LNCaP clone FGC (cell line): ENCODE measurements at places on chromosomes 1 and 21.
A peak's percentile ranks its signal among the peaks of the same experiment; 100 is the strongest.

DNA sequence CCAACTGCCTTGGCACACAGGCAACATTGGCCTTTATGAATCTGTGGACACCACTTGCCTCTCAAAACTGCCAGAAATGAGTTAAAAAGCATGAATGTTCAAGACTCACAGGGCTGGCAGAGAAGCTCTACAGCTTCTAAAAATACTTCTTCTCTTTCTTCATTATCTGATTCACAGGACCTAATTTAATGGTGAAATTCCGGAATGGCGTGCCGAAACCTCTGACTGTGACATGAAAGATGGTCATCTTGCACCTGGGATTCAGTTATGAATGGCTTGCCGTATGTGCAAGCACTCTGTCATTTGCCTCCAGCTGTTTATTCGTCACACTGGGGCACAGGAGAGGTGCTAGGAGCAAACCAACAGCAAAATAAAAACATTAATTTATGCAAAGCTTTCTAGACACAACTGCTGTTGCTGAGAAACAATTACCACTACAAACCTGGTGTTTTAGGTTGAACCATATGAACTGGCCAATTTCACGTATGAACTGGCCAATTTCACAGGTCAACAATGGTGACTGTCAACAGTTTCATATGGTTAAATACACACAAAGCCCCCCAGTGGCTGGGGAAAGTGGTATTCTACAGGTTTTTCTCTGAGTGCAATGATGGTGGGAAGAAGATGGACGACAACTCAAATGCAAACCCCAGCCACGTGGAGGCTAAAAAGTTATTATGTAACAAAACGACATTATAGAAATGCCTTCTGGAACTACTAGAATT is 648.3 kb downstream of the KIF26B start:
- DNase-seq, result no peak

DNA sequence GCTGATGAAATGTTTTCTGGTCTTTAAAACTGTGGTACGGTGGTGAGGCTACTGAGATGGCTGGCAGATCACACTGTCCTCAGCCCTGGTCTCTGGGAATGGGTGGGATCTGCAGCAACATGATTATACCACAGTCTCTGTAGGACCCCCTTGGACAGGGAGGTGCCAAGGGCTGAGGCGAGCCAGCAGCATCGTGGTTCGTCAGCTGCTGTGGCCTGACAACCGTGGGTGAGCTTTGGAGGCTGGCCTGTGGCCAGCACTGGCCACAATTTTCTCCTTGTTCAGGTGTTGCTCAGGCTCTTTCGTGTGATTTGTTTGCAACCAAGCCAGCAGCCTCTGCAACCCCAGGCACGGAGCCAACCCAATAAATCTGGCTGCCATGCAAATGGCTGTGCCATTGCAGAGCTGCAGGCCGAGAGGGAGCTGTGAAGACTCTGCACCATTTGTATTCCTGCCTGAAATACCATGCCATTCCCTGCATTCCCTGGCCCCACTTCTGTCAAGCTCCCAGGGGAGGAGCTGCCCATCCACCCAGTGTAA is 70.9 kb downstream of the PCP4 start:
- DNase-seq, result peak; percentile 17

DNA sequence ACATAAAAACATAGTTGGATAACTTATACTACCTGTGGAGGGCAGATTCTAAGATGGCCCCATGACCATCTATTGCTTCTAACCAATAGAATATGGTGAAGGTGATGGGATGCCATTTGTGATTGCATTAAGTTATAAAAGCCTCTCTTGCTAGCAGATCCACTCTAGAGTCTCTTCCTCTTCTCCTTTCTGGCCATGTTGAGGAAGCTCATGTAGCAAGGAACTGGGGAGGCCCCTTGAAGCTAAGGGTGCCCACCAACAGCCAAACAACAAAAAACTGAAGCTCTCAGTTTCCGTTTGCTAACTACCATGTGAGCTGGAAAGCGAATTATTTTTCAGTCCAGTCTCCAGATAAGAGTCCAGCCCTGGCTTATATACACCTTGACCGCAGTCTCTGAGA is 16.0 kb upstream of the AGO1 start:
- DNase-seq, result no peak

DNA sequence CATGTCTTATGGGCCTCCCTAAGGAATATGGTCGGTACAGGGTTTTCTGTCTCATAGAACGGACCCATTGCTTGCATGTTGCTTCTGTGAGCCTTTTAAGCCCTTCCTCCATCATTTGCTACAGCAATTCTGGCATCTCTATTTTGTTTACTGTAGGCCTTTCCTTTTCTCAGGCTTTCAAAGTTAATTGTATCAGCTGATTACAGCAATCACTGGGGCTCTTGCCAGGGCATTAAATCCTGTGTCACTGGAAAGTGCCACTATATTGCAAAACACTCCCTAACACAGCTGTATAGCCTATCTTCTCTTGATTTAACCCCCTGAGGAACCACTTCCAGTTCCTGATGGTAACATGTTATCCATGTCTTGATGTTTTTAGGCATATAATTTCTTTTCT is 156.5 kb downstream of the PDE4B start:
- no peak for DNase-seq

DNA sequence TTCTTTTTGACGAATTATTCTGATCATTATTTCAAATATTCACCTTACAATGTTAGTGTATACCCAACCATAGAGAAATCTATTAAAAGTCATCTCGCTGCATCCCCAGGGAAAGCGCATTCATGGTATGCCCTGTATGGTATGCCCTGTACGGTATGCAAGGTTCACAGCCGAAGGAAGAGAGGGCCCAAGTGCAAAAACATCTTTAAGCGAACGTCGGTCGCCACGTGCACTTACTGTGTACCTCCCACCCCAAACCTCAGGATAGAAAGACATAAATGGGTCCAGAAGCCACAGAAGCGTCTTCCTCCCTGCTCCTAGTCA is 14.4 kb downstream of the HLX start:
- DNase-seq, result no peak

- DNase-seq, result no peak
Measured at GRCh38 chr1:58346036-58346355, 200.5 kb downstream of the OMA1 start.

GRCh38 chr1:113784104-113784779 is 25.0 kb upstream of the PHTF1 start:
- DNase-seq, result no peak

GRCh38 chr1:201925301-201925567 is 21.1 kb downstream of the LMOD1 start:
- DNase-seq, result no peak

DNA sequence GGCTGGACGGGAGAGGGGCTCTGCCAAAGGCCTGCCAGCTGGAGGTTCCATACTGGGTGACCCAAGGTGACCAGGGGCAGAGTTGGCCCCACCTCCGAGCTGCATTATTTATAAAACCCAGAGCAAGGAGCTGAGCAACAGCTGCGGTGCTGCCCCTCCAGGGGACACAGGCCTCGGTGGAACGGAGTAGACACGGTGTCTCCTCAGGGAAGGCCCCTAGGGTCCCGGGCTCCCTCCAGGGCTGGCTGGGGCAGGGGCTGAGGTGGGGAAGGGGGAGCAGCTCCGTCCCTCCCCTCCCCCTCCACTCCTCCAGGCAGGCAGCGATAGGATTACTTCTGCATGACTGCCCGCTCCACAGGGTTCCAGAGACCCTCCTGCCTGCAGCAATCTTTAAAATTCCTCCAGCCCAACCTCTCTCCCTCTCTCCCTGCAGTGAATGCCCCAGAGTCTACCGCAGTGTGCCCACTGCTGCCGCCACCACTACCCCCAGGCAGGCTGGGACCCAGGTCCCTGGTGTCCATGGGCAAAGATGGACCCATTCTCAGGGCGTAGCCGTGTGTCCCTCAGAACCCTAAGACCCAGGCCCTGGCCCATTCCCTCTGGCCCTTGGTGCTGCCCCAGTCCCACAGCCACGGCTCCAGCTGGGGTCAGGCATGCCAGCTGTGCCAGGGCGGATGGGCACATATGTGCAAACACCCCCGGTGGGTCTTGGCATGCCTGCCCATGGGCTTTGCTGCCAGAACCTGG is 10.8 kb downstream of the AHDC1 start:
- no peak for DNase-seq

- DNase-seq, result peak; percentile 40
Measured at GRCh38 chr1:177984136-177984525, 14.3 kb upstream of the SEC16B start.

DNA sequence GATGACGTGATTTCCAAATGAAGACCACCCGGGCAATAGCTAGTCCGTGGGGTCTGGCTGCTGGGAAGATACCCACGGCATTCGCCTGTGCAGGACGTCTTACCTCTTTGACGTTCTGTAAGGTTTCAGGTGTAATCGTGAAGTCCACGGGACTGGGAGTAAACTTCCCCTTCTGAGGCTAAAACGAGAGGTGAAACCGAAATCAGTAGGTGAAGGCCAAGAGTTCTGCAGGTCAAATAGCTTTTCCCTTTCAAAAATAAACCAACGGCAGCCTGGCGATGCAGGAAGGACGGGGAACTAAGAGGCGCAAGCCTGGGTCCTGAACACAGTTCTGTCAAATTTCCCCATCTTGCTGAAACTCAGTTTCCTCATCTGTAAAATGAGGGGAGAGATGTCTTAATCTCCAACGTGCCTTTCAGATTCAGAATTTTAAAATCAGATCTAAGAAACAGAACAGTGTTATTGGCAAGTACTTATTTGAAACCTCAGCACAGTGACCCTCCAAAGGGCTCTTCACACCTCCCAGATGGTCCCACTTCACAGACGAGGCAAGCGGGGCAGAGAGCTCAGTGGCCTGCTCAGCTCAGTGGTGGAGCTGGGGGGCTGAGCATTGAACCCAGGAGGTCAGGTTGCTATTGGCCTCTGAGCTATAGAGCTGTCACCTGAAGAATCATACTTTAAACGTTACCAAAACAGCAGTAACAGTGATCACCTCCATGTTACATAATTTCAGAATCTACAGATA is 34.7 kb downstream of the VPS26C start:
- DNase-seq, result no peak

DNA sequence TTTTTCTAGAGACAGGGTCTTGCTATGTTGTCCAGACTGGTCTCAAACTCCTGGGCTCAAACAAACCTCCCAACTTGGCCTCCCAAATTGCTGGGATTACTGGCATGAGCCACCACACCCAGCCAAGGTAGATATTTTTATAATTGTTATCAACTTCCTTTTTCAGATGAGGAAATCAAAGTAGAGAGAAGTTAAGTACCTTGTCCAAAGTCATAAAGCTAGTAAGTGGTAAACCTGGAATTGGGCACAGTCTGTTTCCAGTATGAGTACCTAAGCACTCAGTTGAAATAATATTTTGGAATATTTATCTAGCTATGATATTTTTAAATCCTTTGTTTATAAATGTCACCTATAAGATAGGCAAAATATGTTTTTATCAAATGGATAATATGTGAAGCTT is 22.3 kb upstream of the PLEKHO1 start:
- DNase-seq, result no peak

- no peak for DNase-seq
Measured at GRCh38 chr21:24280596-24280995, 1326.7 kb downstream of the MRPL39 start.

DNA sequence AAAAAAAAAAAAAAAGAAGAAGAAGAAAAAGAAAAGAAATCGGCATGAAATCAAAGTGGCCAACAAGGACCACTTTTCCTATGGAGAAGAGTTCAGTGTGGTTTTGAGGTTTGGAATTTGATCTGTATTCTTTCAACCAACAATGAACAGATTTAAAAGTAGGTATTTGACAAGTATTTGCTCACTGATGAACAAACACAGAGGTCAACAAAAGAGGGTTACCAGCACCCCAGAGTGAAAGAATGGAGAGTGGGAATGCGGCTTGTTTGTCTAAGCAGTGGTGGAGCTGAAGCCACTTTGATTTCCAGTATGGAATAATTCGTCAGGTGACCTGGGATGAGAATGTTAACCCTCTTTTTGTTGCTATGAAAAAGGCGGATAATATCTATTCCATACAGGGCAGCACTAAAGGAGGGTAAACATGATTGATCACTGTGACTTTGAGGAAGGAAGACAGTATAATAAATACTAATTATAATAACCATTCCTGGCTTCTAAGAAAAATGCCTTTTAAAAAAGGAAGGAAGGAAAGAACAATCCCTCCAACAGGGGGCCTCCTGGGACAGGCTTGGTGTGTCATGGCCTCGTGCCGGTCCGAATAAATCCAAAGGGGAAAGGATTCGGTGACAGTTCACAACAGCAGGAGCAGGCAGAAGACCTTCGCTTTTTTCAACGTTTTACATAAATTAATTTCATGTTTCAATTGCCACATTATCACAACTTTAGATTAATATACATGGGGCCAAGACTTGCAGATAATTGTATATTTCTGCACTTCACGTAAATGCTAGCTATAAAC is 37.2 kb upstream of the SIM2 start:
- DNase-seq, result peak; percentile 23

- DNase-seq, result no peak
Measured at GRCh38 chr1:190196020-190196419, 281.6 kb downstream of the BRINP3 start.

DNA sequence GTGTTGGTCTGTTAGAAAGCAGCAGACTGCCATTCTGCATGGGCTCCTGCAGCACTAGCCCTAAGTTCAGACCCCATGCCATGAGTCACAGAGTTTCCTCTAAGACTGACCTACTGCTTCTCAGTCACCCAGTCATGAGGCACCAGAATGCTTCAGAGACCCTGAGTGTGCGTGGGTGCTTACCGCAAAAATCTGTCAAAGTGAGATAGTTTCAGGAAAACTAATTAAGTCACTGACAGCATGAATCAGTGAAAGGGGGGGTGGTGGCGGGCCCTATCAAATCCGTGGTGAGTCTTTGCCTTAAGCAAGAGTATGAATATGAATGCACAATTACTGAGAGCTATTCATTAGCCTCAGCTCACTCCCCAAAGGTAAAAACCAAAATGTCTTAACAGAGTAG is 98.1 kb downstream of the KCTD3 start:
- no peak for DNase-seq

DNA sequence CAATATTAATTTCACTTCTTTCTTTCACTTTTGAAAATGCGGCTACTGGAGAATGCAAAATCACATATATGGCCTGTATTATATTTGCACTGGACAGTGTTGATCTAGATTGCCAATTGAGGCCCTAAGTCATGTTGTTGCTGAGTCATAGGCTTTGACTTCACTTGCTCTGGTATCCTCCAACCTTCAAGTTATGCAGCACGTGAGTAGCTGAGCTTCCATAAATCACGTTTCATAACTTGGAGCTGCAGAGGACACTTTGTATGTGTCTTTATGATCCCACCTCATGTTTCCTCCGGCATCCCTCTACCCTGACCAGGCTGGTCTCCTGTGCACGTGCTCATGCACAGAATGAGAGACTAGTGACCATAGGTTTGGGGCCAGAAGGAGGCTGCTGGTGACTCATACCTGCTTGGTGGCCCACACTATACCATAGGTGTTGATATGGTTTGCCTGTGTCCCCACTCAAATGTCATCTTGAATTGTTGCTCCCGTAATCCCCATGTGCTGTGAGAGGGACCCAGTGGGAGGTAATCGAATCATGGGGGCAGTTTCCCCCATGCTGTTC is 103.0 kb upstream of the TSPAN2 start:
- DNase-seq, result no peak

- no peak for DNase-seq
Measured at GRCh38 chr1:171433451-171433850, 51.9 kb upstream of the PRRC2C start.
